ENCODE measurements at places on chromosomes 5 and 9.

DNA sequence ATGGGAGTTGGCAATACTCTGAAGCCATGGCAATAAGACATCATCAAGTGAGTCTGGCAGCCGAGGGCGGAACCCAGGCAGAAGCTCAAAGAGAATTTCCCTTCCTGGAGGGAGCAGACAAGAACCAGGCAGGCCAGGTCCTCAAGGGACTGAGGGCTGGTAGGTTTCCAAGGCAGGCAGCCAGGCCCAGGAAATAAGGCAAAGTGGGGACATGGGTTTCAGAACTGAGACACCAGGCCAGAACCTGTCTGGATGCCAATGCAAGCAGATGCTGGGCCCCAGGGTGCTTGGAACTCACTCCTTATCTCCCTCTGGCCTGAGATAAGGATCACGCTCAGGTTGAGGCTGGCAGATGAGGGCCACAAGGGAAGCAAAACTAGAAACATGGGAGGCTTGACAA lies 8.9 kb downstream of the TSSK1B start:
- no peak for DNase-seq

DNA sequence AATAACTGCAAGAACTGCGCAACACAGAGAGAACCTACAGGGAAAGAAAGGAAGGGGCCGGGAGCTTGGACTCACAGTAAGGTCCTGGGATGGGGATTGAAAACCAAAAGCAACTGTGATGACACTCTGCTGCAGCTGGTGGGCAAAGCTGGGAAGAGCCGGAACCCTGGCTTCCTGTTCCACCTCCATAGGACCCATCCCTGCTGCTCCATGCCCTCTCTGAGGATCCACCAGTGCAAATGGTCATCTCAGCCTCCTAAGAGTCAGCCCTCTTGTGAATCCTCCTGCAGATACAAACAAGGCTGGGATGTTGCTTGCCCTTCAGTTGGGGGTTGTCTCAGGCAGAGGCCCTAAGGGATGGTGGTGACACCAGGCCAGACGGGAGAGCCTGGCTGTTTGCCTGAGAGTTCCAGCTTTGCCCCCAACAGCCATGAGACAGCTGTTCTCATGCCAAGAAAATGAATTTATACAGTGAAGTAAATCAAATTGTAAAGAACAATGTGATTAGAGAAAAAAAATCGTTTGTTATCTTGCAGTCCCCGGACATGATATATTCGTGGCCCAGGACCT lies 90.8 kb downstream of the TENT4A start:
- no peak for DNase-seq

GRCh38 chr5:154758977-154759376 lies 3.8 kb downstream of the LARP1 start:
- DNase-seq: no peak

DNA sequence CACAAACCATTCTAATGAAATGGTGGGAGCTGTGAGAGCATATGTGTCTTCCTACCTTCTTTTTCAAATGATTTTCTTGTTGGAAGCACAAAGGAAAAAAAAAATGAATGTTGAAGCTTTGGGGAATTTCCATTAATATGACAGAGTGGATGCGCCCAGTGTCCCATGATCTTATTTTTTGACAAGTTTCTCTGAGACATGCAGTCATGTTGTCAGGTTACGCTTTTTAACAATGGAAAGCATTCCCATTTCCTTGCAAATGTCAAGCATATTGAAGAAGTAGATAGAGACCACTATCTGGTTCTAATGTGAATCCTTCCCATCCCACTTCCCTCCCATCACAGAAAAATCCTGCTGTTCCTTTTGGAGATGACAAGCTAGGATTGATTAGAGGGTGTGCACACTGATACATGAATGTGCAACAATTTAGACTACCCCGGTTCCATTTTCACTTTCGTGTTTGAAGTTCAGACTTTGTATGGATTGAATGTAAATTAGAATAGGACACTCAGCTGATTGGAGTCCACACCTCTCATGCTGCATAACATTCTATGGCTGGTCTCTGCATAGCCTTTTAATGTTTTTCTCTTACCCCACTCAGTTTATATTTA lies 919.4 kb downstream of the TLE4 start:
- DNase-seq: no peak
